Activated CD8-positive, alpha-beta memory T cell treated with anti-CD3 and anti-CD28 coated beads, Interleukin-2, amount 10 ng/mL, durations not matched to agents 7 days and 5 days (primary cell): ENCODE measurements at places on chromosomes 6 and 20.

DNA sequence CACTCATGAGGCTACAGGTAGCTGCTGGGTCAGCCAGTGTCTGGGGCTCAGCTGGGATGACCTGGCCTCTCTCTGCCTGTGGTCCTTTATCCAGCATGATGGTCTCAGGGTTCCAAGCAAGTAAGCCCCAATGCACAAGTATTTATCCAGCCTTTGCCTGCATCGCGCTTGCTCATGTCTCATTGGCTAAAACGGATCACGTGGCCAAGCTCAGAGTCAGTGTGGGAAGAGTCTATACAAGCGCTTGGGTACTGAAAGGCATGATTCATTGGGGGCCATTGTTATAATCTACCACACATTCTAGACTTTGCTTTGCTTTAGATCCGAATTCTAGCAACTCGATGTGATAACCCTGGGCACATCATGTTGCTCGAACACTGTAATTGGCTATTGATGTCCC lies 48.3 kb downstream of the PPP1R16B start:
- DNase-seq: peak; percentile 33

DNA sequence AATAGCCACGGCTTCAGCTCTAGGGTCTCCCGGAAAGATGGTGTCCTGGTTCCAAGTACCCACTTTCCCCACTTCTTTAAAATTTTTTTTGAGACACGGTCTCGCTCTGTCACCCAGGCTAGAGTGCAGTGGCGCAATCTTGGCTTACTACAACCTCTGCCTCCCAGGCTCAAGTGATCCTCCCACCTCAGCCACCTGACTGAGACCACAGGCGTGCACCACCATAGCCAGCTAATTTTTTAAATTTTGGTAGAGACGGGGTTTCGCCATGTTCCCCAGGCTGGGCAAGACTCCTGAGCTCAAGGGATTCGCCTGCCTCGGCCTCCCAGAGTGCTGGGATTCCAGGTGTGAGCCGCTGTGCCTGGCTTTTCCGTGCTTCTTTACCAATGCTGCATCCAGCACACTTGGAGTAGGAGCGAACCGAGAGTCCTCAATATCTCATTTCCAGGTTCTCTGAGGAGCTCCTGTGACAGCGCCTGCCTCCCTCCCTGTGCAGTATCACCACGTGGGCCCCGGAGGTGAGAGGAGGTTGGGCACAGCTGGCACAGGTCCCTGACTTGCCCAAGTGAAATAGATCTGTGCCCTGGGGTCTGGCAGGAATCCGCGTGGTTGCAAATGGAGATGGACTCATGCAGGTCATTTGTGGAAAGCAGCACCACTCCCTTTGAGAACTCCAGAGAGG lies 37.3 kb downstream of the EZR start:
- no peak for DNase-seq

- no peak for DNase-seq
Measured at GRCh38 chr6:13614126-13614925, 809 bp upstream of the NOL7 start.

GRCh38 chr20:59363101-59363500 lies 62.7 kb downstream of the EDN3 start:
- no peak for DNase-seq

DNA sequence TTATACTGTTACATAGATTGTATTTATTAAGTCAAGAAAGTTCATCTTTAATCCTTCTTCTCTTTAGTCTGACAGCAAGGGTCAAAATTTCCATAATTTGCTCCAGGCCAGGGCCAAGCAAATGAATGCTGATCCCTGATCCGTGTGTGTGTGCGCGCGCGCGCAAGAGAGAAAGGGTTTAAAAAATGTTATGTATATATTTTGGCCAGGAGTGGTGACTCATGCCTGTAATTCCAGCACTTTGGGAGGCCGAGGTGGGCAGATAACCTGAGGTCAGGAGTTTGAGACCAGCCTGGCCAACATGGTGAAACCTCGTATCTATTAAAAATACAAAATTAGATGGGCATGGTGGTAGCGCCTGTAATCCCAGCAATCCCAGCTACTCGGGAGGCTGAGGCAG lies 61.7 kb downstream of the GTF2H5 start:
- DNase-seq: no peak

- no peak for DNase-seq
Measured at GRCh38 chr20:17889226-17889625, 79.4 kb downstream of the SNX5 start.

DNA sequence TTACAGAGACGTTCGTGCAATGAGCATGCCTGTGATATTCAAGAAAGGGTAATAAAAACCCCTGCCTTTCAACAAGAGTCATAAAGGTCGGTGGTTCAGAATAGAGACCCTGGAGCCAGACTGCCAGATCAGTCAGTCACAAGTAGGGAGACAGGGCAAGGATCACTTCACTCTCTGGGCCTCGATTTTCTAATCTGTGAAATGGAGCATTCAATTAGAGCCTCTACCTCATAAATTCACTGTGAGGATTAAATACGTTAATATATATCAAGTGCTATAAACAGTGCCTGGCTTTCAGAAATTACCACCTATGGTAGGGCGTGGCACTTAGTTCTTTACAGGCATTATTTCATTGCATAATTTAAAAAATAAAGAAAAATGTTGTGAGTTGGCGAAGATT lies 43.7 kb upstream of the EYA2 start:
- DNase-seq: no peak

- peak; percentile 70 for DNase-seq
Measured at GRCh38 chr6:111777357-111777756, 95.9 kb downstream of the FYN start.
